Caki2 (cell line): ENCODE measurements at places on chromosomes 3 and 15.
A peak's percentile ranks its signal among the peaks of the same experiment; 100 is the strongest.

DNA sequence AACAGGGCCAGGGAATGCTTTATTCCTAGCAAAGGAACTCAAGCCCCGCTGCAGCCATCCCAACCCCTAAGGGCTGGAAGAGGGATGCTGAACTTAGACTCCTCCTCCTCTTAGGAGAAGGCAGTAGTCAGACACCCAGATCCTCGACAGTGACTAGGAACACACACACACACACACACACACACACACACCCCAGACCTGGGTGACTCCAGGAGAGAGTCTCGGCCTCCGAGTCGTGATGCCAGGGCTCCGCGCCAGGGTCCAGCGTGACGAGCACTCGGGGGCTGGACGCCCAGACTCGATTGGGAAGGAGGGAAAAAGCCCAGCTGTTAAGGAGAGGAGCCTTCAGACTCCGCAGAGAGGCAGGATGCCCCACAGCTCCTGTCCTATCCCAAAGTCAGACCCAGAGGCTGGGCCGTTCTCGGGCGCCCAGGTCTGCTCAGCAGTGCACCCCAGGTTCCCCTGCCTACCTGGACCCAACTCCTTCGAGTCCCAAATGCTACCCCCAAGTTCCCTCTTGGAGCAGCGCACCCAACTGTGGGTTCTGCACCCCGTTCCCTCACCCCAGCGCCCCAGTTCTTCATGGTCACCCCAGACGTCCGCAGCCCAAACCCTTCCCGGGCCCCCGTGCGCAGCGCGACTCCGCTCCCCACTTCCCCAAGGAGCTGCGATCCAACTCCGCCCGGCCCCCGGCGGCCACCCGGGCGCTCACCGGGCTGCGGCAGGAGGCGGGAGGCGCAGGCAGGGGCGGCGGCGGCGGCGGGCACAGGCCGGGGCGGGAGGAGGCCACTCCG is 421 bp downstream of the BMF start:
- DNase-seq = peak; percentile 44

- DNase-seq = no peak
These were observed 76.6 kb downstream of the RBPMS2 start for GRCh38 chr15:64698823-64699222.

- no peak for DNase-seq
These were observed 304.9 kb upstream of the ADAMTS9 start for GRCh38 chr3:64992530-64993285.

- DNase-seq = no peak
These were observed 298.2 kb downstream of the UBE2E2 start for GRCh38 chr3:23501201-23501802.

GRCh38 chr3:119524931-119525662 is 26.8 kb downstream of the TIMMDC1 start:
- peak; percentile 11 for DNase-seq

- no peak for DNase-seq
These were observed 595.4 kb downstream of the FOXP1 start for GRCh38 chr3:70988111-70988510.

DNA sequence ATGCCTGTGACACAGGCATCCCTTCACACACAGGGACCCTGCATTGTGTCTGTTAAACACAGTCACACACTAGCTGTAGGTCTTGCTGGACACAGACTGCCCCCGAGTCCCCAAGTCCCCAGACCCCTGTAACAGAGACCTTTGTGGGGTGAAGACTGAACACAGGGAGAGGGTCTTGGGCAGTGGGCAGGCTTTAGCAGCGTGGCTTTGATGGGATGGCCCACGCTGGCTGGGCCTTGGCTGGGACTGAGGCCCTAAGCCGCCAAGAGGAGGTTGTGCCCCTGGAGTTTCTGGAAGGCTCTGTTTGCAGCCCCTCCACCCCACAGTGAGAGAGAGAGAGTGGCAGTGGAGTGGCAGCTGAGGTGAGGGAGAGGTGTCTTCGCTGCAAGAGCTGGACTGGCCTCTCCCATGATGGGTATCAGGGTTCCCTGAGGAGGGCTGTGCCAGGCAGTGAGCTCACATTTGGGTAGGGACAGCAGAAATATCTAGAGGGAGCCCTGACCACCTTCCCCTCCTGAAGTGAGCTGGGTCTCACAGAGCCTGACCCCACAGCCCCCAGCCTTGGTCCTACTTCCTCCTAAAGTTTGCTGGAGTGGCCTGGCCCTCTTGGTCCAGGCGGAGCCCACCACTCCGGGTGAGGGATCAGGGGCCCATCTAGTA is 635 bp upstream of the VILL start:
- DNase-seq = no peak

GRCh38 chr15:54582863-54583643 is 604.8 kb downstream of the UNC13C start:
- no peak for DNase-seq

DNA sequence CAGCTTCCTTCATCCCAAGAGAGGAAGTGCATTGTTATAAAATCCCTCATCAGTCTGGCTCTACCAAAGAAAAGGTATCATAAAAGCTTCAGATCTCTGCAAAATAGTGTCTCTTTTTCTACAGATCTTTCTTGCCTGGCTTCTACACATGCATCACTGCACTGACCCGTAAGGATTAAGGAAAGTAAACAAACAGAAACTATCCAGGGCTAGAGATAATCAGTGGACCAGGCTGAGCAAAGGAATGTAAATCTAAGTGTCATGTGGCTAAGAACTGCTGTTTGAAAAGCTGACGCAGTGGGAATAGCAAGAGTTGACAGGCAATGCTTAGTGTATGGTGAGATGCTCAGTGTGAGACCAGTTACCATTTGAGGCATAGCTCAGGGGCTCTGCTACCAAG is 339.7 kb downstream of the IL5RA start:
- peak; percentile 71 for DNase-seq

- peak; percentile 38 for DNase-seq
These were observed 77.3 kb downstream of the NFKBIZ start for GRCh38 chr3:101926594-101927105.

DNA sequence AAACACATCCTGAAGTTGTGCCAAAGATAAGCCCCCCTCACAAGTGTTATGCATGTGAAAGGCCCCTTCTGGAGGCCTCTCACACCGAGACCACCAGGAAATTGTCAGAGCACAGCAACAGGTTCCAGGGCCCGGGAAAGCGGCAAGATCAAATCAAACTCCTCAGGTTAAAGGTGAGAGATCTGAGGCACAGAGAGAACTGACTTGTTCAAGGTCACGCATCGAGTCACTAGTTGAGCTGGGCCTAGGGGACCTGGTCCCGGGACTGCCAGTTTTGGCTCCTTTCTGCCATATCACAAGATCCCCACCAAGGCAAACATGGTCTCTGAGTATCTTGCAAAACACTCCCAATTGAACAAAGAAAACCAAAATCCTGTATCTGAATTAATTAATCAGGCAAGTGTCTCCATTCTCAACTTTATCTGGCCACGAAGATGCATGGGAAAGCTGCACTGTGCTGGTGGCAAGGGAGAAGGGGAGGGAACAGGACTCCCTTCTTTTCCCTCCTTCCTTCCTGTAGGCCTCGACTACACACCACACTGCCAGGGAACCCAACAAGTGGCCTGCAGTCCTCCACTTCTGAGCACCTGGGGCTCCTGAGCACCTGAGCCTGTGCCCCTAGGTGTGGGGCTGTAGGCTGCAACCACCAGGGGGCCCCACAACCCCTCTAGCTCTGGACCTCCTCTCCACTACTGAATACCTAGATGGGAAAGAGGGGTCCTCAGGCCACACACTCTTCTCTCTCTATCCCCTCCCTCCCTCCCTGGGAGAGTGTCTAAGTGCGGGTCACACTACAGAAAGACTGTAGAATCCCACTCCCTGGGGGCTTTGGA is 37.3 kb downstream of the ANP32A start:
- no peak for DNase-seq

- no peak for DNase-seq
These were observed 38.5 kb downstream of the SMAD3 start for GRCh38 chr15:67103869-67104268.

DNA sequence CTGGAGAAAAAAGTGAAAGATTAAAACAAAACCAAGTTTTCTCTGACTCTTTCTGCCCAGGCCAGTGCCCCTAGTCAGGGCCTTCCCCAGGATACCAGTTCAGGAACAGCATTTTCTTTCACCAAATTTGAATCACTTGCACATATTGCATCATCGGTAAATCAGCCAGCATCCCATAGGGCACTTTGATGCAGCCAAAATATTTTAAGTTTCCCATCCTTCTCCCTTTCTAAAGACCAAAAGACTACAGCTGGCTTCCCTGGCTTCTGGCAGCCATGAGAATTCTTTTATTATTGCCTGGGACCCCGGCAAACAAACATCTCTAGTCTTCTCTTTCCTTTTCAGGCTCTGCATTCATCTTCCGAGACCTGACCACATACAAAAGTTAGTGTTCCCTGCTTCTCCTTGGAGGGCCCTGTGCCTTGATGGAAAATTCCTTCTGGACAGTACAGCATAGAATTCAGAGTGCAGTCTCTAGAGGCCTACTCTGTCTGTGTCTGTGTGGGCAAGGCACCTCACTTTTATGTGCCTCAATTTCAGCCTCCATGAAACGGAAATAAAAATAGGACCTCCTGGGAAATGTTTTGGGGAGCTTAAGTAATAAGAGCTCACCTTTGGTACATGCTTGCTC is 348.0 kb downstream of the VPS13C start:
- DNase-seq = no peak

- no peak for DNase-seq
These were observed 49.8 kb downstream of the PPCDC start for GRCh38 chr15:75073197-75073596.

GRCh38 chr3:143640774-143641173 is 207.5 kb downstream of the SLC9A9 start:
- no peak for DNase-seq

GRCh38 chr3:32109256-32109655 is 2.8 kb downstream of the GPD1L start:
- no peak for DNase-seq

DNA sequence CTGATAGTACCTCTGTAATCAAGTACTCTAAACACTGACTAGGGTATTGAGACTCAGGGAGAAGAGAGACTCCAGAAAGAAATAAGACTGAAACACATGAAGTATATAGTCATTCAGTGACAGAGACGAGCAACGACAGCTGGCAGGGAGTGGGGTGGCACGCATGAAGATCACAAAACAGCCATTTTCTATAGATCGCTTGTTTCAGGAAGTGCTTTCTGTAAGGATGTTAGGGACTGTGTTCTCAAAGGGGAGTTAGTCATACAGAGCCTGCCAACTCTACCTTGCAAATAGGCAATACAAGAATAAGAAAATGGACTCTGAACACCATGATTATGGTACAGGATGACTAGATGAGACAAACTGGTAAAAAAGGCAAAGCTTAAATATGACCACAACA is 139.5 kb downstream of the TBL1XR1 start:
- DNase-seq = no peak

DNA sequence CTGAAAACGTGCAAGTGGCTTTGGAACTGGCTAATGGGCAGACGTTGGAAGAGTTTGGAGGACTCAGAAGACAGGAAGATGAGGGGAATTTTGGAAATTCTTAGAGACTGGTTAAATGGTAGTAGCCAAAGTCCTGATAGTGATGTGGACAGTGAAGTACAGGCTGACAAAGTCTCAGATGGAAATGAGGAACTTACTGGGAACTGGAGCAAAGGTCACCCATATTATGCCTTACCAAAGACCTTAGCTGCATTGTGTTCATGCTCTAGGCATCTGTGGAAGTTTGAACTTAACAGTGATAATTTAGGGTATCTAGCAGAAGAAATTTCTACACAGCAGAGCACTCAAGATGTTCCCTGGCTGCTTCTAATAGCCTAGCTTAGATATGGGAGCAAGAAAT is 28.6 kb upstream of the SERPINI2 start:
- no peak for DNase-seq

- DNase-seq = no peak
These were observed 23.4 kb downstream of the PXK start for GRCh38 chr3:58356054-58356453.

DNA sequence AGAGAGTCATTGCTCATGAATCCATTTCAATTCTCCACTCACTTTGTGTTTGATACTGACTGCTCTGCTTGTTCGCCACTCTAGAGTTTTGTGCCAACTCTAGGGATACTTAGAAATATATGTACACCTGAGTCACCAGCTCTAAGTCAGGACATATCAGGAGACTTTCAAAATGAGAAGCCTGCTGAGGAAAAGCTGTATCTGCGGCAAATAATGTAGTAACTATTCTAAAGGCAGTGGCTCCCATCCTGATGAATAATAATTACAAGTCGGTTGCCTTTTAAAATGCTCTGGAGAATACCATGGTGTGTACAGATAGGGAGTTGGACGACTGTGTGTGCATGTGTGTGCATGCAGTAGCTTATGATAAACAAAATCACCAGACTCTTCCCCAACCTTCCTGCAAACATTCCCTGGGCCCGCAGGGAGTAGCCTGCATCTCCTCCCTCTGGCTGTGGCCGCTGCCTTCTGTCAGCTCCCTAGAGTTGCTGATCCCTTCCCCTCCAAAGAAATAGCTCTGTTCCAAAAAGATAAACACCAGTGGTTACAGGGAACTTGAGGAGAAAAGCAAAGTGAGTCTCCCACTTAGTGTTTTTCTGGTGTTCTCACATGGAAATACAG is 346.3 kb upstream of the UMPS start:
- DNase-seq = no peak

GRCh38 chr3:187570776-187571175 is 99.4 kb downstream of the SST start:
- DNase-seq = no peak

GRCh38 chr15:37115538-37115937 is 15.2 kb upstream of the MEIS2 start:
- DNase-seq = no peak

DNA sequence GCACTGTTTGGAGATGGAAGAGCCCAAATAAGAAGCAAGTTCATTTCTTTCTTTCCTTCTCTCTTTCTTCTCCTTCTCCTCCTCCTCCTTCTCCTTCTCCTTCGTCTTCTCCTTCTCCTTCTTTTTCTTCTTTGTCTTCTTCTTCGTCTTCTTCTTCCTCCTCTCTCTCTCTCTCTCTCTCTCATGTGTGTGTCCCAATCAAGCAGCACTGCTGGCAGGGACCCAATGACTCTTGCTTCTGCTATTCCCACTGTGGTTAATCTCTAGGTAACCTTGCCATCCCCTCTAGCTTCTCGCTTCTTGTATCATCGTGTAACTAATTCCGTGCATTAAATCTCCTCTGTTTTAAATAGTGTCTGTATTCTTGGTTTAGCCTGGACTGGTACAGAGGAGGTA is 26.1 kb upstream of the ZNF280D start:
- no peak for DNase-seq

DNA sequence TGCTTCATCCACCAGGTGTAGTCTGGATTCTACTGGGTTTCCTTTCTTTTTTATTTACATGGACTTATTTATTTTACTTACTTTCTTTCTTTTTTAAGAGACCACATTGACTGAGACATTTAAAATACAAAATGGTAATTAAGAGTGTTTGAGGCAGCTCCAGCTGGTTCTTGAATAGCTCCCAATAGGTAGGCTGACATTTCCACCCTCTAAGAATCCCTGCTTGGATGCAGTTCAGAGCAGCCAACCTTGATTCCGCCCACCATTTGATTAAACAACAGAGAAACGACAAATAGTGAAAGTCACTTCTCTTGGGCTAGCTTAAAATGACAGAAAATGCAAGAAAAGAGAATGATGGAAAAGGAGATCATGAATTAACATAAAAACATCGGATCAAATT is 270.5 kb downstream of the TUSC7 start:
- DNase-seq = no peak
